ENCODE measurements at places on chromosomes 3 and 15.

GRCh38 chr3:21544076-21544462, 206.9 kb downstream of the ZNF385D start:
- DNase-seq = no peak

DNA sequence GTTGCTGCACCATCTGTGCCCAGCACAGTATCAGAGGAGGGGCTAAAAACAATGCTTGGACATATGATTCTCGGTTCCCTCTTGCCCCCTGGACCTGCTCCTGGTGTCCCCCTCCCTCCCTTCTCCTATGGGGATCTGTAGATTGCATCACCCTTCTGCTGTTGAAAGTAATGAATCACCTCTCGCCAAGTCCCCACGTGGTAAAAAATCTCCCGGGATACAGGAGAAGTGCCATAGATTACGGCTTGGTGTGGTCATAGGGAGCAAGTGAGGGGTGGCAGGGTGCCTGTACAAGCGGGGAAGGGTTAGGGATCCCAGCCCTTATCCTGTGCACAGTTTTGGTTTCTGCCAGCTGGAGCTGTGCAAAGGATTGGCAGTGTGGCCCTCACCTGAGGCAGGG, 37.7 kb downstream of the AMOTL2 start:
- no peak for DNase-seq

- DNase-seq = no peak
Measured at GRCh38 chr3:112803467-112803866, 43.2 kb downstream of the CD200R1L start.

- no peak for DNase-seq
Measured at GRCh38 chr15:78345396-78346125, 5.4 kb downstream of the CRABP1 start.

DNA sequence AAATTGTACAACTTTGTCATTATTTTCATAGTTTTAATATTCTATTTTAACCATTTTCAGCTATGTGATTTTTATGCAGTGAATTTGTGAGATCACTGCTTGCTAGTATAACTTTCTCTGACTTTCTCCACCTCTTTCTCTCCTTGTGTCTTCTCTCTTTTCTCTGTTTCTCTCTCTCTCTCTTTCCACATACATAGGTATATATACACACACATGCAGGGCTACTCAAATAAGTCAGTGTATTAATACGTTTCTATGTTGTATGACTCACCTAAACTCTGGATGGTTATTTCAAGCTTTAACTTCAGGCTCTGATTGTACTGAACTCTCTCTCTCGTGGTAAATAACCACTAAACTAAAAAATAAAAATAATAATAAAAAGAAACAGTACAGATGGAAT, 1389.3 kb upstream of the ALCAM start:
- DNase-seq = no peak

- no peak for DNase-seq
Measured at GRCh38 chr3:40581166-40581565, 56.4 kb downstream of the ZNF621 start.

DNA sequence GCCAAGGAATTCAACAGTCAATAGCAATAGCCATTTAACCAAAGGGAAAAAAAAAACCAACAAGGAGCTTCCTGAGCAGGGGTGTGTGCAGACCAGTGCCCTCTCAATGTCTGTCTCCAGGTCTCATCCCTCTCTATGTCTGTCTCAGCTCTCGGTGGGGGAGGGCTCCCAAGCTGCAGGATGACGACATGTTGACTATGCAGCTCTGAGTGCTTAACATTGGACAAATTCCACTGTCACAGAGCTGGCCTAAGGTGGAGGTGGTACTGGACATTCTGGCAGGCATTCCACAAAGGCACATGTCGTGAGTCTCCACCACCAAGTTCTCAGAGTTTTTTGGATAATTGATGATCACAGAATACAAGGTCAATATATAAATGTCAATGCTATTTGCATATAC, 2.0 kb upstream of the CAPN7 start:
- DNase-seq = no peak

DNA sequence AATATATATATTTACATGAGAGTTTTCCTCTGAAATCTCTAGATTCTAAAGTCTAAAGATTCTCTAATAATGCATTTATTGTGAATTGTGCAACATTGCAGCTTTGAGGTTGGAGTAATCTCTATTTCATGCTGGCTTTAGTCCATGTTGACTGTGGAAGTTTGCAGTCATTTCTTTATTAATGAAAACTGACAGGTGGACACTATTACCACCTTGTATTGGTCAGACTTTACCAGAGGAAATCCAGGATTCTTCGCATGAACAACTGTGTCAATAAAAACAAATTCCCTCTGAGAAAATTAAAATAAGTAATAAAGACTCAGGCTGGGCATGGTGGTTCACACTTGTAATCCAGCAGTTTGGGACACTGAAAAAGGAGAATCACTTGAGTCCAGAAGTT, 274.1 kb downstream of the SHQ1 start:
- no peak for DNase-seq

GRCh38 chr3:15556512-15556911, 35.0 kb upstream of the COLQ start:
- DNase-seq = no peak

DNA sequence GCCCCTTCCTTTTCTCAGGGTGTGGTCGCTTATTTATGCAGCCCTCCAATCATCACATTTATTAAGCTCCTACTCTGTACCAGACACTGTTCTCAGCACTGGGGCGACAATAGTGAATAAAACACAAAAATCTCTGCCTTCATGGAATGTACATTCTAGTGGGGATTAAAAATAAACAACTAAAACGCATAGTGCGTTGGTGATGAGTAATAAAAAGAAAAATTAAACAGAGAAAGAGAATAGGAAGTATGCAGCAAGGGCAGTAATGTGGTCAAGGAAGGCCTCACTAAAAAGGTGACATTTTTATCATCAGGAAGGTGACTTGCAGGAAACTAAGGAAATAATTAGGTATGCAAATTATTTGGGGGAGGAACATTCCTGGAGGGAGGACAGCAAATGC, 5.1 kb downstream of the SLC51B start:
- DNase-seq = no peak

DNA sequence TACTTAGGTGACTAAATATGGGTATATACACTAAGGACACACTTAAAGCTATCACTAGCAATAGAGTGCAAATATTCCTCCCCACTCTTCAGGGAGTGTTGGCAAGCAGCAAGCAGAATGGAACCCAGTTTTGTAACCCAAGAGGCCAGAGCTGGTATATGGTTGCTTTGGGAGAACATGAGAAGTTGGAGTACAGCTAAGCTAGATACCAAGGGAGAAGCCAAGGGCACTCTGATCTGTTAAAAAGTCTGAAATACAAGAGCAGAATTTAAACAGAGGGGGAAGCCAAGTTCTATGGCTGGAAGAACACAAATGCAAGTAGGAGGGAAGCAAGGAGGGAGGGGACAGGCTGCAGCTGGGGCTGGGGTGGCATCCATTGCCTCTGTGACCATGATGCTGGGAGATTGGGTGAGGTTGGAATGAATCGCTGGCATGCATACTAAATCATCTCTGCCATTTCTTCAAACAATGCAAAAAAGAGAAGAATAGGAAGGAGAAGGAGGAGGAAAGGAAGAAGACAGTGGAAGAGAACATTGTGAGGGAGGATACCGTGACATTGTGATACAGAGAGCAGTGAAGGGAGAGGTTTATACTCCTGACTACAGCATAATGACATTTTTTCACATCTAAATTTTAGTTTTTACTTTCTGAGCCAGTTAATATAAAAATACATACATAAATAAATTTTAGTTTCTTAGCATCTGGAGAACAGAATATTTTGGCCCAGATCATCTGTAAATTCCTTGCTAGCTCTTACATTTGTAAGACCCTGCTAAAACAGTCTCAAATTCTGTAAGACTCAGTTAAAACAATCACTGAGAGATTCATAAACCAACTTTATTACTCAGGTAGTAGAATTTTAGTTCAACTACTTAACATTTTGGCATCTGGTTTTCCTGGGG, 9.0 kb upstream of the ANXA2 start:
- no peak for DNase-seq

GRCh38 chr3:190502946-190503345, 10.9 kb upstream of the IL1RAP start:
- no peak for DNase-seq

DNA sequence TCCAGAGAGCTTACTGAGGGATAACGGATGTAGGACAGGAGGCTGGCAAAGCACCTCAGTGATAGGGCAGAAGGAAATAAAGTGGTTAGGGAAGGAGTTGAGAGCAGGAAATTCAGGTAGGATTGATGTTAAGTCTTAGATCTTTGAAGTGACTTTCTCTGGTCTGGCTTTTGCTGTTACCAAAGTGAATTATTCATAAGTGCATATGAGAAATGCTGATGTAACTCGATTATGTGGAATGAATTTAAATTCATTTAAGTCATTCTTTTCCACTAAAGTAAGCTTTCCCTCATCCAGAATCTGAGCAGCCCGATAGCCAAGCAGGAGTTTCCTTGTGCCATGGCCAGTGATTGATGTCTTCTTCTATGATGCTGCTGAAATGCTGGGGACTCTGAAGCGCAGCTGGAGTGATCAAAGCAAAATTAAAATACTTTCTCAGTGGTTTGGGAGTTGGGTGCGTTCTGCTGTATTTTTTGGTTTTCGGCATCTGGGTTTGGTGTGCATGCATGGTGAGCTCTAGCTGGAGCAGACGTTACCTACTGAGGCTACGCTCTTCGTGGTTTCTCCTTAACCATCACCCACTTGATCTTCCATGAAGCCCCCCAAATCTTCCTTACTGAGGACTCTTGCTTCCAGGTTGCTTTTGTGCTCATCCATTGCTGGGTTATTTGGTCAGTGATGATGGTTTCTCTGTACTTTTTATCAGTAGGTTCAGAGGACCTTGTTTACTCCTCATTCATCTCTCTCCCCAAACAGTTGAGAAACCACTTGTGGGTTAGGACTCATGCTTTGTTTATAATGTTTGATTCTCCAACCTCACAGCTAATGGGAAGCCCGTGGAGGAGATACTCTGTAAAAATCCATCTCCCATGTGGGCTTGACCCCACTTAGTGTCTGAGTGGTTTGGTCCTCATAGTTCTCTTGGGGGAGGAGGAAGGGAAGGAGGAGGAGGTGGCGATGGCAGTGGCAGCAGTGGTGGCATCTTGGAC, 72.5 kb downstream of the IGF1R start:
- DNase-seq = no peak

- no peak for DNase-seq
Measured at GRCh38 chr3:65883613-65884012, 155.1 kb downstream of the MAGI1 start.

GRCh38 chr3:4981294-4981664, 2.0 kb downstream of the BHLHE40 start:
- DNase-seq = no peak

- no peak for DNase-seq
Measured at GRCh38 chr15:42134617-42135245, 21.7 kb downstream of the PLA2G4F start.

GRCh38 chr3:71309342-71309741, 274.2 kb downstream of the FOXP1 start:
- DNase-seq = peak; percentile 21

DNA sequence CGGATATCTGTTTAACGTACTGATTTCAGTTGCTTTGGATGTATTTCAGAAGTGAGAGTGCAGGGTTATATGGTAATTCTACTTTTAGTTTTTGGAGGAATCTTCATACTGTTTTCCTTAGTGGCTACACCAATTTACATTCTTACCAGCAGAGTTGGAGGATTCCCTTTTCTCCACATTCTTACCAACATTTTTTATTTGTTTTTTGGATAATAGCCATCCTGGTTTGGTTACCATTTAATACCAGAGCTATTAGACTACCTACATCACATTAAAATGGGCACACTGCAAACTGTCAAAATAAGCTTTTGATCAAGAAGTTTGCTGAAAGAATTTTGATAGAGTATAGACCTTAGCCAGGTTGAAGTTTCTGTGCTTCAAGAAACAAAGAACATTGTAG, 217.2 kb upstream of the CFAP20DC start:
- DNase-seq = no peak

DNA sequence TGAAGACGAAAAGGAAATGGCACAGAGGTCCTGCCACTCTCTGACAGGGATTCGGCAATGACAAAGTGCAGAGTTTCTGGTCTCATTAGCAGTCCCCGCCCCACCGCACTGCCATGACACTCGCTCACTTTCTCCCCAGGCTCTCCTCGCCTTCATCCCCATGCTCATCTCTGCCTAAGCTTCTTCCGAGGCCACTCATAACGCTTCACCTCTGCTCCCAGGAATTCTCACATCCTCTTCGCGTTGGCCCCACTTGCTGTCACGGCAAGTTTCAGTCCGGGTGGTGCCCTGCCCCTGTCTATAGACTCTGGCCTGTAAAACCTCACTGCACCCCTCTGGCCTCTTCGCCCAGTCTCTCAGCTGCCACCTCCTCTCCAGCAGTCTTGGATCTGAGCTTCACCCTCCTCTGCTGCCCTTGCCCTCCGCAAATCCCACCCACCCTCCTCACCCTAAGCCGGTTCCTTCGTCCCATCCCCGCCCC, 654 bp downstream of the RUBCN start:
- DNase-seq = peak; percentile 31

DNA sequence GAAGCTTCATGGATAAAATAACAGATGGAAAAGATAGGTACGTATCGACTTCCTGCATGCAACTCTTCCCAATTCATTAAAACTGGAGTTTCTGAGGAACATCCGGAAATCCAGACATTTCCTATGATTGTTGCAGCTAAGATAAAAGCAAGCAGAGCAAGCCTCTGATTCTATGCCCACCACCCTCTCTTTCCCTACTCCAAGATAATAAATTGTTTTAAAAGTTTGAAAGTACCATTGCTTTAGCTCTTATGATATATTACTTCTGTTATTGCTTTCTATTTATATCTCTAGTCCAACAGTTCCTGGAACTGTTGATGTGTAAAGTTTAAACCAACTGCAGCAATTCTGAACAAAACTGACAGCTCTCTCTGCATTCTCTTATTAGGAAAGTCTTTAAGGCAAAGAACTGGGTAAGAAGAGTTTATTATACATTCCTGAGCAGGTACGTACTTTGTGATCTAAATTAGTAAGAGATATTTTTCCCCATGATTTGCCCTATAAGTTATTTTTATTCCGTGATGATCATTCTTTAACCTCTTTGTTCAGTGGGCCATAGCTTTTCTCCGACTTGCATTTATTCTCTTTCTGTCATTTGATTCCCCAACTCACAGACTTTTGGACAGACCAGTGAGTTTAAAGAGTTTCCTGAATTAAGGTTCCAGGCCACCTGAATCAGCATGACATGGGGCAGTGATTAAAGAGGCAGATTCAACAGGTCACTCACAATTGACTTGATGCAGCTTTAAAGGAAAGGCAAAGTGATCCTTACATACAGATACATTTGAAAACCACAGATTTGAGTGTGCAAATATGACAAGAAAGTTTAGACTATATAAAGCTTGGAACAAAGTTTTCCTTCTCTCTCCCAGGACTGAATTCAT, 94.2 kb upstream of the THRB start:
- DNase-seq = no peak

- no peak for DNase-seq
Measured at GRCh38 chr3:89606151-89606550, 498.7 kb downstream of the EPHA3 start.

- DNase-seq = no peak
Measured at GRCh38 chr15:76310475-76311099, 682 bp downstream of the ETFA start.

- DNase-seq = no peak
Measured at GRCh38 chr15:65395567-65396202, 17.9 kb upstream of the IGDCC3 start.

Measured in CD4-positive, alpha-beta T cell treated with Interleukin-15 for 1 hour (primary cell).